Endothelial cell of umbilical vein (primary cell): ENCODE measurements at places on chromosomes 11 and 22. TPM values are rescaled to one million over a fixed set of nuclear protein-coding genes. Genes with fewer than 3 reads are reported as not detected.

GRCh38 chr22:26700462-26700861 lies 43.1 kb downstream of the MIAT start:
- no peak for DNase-seq

GRCh38 chr11:68050371-68050841 lies 11.6 kb downstream of the TCIRG1 start:
- DNase-seq: no peak

GPR137 gene
- 40.9 and 56.8 TPM in 2 replicates for polyA plus RNA-seq

FAT3 gene
- 0.08 and 0.41 TPM in 2 replicates for polyA plus RNA-seq

HBG1 gene
- polyA plus RNA-seq: 0.72 TPM in 1 of 2 replicates, not detected in the other

DUSP8 gene
- 4.6 and 6.0 TPM in 2 replicates for polyA plus RNA-seq

GRCh38 chr11:96366024-96366423 lies 23.0 kb upstream of the MAML2 start:
- DNase-seq: no peak

- DNase-seq: no peak
These were observed 28.5 kb downstream of the P4HA3 start for GRCh38 chr11:74282914-74283371.

DNA sequence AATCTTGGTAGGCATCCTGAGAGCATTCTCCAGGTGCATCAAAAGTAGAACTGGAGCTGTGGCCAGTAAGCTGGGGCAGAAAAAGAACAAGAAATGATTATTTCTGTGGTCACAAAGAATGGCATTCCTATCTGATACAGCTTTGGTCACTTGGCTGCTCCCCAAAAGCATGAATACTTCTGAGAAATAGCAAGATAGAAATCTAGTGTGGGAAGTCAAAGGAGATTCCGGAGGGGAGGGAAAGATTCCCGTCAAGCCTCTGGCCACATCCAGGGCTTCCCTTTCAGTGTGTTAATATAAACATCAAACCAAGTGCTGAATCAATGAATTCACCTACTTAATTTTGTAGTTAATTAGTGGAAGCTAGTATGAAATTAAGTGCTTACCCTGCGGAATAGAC lies 1185.4 kb downstream of the LRRC4C start:
- DNase-seq: peak; percentile 3

GRCh38 chr11:12243911-12244550 lies 133.3 kb upstream of the PARVA start:
- DNase-seq: no peak

- peak; percentile 26 for DNase-seq
These were observed 668 bp downstream of the MADD start for GRCh38 chr11:47270331-47271271.

HOATZ gene
- not detected in 2 replicates for polyA plus RNA-seq

GRCh38 chr22:46068181-46068592 lies 82.1 kb upstream of the PPARA start:
- DNase-seq: peak; percentile 71

GRCh38 chr22:22692707-22693530 lies 48.5 kb downstream of the GGTLC2 start:
- peak; percentile 36 for DNase-seq

DNA sequence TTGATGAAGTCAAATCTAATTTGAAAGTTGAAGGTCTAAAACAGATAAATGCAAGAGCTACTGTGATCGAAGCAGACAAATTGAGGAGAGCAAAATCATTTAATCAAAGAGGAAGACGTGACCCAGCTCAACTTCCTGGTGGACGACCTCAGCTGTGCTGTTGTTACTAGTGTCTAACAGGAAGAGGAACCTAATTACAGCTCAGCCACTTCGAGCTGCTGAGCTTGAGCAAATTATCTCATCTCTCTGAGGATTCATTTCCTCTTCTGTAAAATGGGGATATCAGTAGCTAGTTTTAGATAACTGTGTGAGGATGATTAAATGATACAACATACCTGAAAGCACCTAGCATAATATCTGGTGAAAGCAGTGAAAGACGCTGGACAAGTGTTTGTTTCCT lies 48.6 kb upstream of the OLFML1 start:
- DNase-seq: peak; percentile 25

SPI1 gene
- not detected in 2 replicates for polyA plus RNA-seq

DNA sequence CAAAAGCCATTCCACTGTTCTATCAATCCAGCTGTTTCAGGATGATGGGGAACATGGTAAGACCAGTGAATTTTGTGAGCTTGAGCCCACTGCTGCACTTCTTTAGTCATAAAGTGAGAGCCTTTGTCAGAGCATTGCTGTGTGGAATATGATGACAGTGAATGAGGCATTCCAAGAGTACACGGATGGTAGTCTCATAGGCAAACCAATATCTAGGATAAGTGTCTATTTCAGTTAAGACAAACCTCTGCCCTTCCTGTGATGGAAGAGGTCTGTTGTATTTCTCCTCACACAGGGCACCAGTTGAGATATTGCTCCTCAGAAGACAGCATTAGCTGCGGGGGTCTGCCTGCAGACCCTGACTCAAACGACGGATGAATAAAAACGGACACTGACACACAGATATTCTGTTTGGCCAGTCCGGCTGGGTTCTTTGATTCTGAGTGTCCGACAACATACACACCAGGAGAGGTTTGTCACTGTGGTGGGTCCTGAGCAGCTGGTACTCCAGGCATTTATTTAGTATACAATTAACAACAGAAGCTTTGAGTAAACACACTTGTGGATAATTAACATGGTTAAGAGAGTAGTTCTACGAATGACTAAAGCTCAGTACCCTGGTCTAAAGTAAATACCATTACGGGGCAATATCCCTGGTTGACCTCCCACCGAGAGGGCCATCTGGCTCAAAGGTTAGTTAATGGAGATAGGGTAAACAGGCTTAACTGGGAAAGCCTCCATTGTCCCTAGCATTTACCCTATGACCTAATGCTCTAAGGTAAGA lies 121.7 kb downstream of the ZNF280B start:
- DNase-seq: no peak

DDX10 gene
- polyA plus RNA-seq: 27.5 and 29.8 TPM in 2 replicates

DNA sequence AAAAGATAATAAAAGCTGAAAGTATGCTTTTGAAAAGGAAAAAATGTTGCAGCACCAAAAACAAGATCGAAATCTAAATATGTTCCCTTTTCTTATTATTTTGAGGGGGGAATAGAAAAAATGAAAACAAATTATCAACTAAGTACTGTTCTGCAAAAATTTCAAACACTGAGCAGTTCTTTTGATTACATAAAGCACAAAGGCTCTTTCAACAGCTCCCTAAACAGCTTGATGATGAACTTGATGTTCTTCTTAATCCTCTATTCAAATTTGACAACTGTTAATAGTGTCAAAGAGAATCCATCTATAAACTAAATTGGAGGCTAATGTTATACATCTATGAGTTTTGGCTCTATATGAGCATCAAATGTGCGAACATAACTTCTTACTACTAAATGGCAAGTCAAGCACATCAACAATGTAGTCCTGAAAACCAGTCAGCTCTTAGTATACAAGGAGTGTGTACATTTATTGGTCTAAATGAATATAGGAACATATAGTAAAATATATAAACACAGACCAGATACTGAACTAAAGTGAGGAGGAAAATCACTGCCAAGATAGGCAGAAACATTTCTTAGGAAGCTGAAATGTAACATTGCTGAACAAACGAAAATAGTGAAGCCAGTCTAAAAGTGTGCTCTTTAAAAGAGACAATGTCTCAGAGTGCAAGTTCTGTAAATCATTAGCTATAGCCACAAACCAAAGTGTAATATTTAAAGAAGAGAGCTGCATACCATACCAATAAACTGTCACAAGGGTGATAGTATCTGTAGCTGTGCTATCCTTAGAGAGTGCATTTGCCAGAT lies 94.3 kb downstream of the SOX6 start:
- DNase-seq: no peak

DNA sequence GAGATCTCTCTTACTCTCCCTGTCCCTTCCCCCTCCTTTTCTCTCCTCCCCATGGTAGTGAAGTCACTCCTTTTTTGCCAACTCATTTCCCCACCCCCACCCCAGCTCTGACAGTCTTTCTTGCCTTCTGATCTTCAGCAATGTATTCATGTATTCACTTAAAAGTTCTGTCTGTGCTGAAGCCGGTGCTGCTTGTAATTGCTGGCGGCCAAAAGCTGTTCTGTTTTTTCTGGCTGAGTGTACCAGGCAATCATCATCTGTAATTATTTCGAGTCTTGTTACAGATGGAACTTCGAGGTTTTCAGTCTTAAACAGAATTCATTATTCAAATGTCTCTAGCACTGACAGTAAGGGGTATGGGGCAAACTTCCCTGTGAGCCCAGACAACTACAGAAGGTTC lies 99.5 kb downstream of the SPATA19 start:
- DNase-seq: no peak

OR8D4 gene
- not detected in 2 replicates for polyA plus RNA-seq

KCTD17 gene
- 73.0 and 77.9 TPM in 2 replicates for polyA plus RNA-seq

DNA sequence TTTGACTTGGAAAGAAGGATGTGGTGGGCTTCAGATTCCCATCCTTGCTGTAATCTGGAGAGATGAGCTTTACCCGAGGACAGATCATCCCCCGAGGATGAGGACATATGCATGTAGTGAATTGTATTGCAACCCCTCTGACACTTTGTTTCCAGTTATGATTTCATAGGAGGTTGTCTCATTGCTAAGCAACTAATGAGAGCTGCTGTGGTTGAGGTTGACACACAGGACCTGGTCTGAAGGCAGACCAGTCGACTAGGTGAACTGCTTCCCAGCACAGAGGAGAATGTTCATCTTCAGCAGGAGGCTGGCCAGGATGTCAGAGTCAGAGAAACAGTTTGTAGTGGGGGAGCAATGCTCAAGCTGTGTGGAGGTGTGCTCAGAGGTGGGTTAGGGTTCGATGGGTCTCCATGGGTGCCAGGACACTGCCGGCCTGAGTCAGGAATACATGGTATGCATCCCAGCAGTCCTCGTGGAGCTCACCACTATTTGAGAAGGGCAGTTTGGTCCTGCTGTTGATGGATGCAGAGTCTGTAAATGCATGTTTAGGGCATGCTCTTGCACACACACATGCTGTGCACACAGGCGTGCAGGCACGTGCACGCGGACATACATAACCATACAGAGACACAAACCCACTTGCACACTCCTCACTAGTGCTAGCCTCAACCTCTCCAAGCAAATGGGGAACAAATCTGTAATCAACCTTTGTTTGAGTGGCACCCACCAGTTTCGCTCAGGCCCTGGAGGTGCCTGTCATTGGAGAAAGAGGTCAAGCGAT lies 153.7 kb downstream of the TBC1D22A start:
- no peak for DNase-seq

DNA sequence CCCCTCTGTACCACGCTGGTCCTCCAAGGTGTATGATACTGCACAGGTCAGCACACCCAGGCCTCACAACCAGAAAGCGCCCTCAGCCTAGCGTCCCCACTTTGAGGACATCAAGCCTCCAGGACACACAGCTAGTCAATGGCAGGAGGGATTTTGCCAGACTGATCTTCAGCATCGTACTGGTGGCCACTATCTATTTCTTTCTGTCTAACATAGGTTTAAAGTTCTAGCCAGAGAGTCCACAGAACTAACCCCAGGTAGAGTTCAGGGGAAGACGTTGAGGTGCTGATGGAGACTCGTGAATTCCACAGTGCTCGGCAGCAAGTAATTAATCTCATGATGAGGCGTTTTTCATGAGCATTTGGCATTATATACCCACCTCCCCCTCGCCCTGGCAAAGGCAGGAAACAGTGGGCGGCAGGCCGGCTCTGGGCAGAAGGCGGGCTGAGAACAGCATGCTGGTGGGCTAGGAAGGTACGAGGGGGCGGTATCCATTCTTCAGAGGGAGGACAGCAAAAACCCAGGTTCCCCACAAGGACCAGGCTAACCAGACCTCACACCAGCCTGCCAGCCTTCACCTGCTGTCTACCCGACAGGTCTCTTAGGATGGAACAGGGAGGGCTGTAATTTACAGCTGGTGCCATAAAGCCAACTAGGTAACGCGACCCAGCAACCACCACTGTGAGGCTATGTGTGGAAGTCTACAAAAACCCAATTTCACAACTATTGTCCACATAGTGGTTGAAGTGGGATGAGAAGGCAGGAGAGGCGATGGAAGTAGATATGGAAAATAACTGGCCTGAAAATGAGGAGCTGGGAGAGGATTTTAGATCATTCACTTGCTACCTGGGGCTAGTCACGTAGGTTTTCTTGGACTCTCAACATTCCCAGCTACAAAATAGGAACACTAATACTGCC lies 18.5 kb downstream of the MYH9 start:
- peak; percentile 62 for DNase-seq

- no peak for DNase-seq
These were observed 365.2 kb upstream of the DDI1 start for GRCh38 chr11:103671143-103671651.

OR5A1 gene
- polyA plus RNA-seq: not detected in 2 replicates

C11orf52 gene
- 0.76 and 1.2 TPM in 2 replicates for polyA plus RNA-seq

- DNase-seq: no peak
These were observed 86.6 kb downstream of the DDX10 start for GRCh38 chr11:108751444-108751843.

DEUP1 gene
- polyA plus RNA-seq: not detected in 2 replicates

DNA sequence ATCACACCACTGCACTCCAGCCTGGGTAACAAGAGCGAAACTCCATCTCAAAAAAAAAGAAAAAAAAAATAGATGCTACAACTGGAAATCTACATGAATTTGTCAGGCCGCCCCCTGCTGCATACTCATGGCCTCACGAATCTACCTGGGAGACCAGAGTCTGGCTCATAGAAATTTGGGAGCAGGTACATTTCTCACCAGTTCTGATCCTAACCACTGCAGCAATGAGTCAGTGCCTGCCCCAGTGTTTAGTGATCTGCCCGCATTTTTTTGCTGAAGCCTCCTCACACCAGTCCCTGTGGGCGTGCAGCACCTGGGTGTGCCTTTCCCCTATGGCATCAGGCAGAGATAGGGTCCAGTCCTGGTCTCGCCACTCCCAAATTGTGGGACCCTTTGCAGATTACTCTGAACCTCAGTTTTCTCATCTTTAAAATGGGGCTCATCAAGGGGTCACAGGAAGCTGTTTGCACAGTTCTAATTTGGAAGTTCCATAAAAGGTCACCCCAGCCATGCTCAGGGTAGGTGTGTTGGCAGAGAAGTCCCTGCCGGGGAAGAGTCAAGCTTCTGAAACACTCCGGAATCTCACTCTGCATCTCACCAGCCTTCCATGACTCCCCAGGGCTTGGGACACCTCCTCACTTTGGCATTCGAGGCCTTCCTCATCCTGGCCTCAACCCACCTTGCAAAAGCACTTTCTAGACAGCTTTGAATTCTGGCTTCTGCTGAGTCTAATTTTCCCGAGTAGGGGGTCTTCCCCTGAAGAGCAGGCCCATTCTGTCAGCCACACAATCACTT lies 39.3 kb upstream of the LINC01488 start:
- DNase-seq: no peak

PHRF1 gene
- polyA plus RNA-seq: 14.2 and 14.8 TPM in 2 replicates

OR4C6 gene
- not detected in 2 replicates for polyA plus RNA-seq

DNA sequence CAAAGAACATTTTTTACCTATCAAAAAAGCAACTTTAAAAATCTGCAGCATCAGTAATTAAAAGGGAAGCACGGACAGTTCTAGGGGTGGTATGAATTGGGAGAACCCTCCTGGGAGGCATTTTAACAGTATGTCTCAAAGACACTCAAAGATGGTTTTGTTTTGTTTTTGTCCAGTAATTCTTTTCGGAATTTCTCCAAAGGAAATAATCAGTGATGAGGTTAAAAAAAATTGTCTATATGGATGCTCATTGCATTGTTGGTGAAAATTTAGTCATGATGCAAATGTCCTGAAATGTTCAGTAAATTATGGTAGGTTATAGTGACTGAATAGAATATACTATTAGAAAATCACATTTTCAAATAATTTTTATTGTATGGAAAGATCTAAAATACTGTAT lies 115.1 kb downstream of the ATXN10 start:
- DNase-seq: no peak
